Daoy (cell line): ENCODE measurements at places on chromosomes 13 and 19.

DNA sequence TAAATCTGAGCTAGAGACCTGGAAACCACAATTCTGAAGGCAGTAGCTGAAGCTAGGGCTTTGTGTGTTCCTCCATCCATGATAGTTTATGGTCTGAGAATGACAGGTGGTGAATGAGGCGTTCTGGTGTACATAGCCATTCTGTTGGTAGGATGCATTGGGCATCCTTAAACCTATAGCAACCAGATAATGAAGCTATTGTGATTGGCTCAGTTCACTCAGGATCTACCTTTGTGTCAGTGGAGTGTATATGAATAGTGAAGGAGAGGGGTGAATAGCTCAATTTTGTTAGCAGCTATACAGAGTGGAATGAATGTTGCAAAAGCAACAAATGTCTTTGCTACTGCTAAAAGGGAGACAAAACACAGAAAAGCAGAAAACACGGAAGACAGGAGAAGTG, 80.0 kb upstream of the PCDH20 start:
- no peak for DNase-seq

- DNase-seq, result no peak
Observed at GRCh38 chr13:103625194-103625593, 559.0 kb upstream of the SLC10A2 start.

- peak; percentile 98 for DNase-seq
Observed at GRCh38 chr19:11142528-11143171, 12.9 kb downstream of the SPC24 start.

DNA sequence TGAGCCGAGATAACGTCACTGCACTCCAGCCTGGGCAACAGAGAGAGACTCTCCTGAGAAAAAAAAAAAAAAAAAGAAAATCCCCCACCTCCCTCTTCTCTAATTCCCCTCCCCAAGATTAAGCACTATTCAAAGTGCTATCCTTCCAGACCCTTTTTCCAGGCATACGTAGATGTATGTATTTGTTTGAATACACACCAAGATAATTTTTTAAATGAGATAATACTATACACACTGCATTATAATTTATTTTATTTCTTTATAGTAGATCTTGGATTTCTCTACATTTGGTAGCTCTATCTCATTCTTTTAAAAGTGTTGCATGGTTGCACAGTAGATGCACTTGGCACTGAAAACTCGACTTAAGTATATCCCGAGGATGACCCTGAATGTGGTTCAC, 32.5 kb downstream of the CAB39L start:
- DNase-seq, result no peak

DNA sequence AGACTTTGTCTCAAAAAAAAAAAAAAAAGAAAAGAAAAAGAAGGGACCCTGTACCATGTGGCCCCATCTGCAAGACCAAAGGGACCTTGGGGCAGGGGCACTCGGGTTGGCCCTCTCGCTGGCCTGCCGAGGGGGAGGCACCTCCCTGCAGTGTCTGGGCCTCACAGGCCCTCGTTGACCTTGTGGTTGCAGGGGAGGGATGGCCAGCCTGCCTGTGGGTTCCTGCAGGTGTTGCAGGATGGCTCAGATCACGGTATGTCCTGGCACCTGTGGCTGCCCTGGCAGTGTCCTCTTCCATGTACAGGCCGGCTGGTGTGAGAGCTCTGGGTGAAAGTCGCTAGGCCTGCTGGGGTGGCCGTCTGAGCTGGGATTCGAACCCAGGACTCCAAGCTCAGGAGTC, 4.7 kb upstream of the PGLS start:
- no peak for DNase-seq

- DNase-seq, result peak; percentile 59
Observed at GRCh38 chr13:26946684-26947343, 186.2 kb upstream of the GPR12 start.

GRCh38 chr19:18289471-18290301, 8.3 kb upstream of the JUND start:
- DNase-seq, result no peak

DNA sequence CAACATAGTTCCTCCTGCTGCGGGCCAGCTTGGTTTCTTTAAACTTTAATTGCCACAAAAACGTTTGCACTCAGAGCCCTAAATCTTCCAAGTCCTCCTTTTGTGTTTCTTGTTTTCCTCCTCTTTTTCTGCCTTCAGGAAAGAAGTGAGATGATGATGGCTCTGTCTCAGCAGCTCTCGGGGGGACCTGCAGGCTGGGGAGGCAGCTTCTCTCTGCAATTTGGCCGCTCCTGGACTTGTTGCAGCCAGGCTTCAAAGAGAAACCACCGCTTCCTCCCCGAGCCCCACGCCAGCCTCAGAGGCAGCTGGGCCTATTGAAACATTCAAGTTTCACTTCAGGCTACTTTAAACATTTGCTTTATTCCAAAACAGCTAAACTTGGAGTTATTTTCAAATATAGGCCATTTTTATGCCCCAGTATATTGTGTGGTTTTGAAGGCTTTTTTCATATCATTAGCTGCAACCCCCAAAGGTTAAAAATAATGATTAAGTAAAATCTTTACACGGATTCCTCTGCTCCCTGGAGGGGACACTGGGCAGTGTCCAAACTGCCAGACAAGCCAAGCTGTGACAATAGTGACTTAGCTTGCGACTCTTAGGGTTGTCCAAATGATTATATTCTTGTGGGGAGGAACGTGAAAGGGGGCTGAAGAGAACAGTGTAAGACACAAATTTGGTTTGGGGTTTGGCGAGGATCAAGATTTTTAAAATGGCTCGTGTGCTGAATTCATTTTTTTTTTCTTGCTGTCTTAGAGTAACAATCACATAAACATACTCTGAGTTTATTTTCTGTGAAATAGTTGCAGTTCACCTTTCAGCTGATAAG, 330.8 kb downstream of the DLEU7 start:
- peak; percentile 50 for DNase-seq

GRCh38 chr19:7550169-7550770, 14.8 kb downstream of the PNPLA6 start:
- DNase-seq, result no peak

GRCh38 chr13:93797463-93797862, 570.9 kb downstream of the GPC6 start:
- DNase-seq, result no peak

- no peak for DNase-seq
Observed at GRCh38 chr13:110605132-110605531, 10.2 kb upstream of the NAXD start.

DNA sequence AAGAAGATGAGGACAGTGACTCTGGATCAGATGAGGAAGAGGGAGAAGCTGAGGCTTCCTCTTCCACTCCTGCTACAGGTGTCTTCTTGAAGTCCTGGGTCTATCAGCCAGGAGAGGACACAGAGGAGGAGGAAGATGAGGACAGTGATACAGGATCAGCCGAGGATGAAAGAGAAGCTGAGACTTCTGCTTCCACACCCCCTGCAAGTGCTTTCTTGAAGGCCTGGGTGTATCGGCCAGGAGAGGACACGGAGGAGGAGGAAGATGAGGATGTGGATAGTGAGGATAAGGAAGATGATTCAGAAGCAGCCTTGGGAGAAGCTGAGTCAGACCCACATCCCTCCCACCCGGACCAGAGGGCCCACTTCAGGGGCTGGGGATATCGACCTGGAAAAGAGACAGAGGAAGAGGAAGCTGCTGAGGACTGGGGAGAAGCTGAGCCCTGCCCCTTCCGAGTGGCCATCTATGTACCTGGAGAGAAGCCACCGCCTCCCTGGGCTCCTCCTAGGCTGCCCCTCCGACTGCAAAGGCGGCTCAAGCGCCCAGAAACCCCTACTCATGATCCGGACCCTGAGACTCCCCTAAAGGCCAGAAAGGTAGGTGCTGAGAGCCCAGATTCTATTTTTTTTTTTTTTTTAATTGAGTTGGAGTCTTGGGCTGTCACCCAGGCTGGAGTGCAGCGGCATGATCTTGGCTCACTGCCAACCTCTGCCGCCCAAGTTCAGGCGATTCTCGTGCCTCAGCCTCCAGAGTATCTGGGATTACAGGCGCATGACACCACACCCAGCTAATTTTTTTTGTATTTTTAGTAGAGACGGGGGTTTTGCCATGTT, 2.3 kb downstream of the PPP1R15A start:
- DNase-seq, result peak; percentile 81

DNA sequence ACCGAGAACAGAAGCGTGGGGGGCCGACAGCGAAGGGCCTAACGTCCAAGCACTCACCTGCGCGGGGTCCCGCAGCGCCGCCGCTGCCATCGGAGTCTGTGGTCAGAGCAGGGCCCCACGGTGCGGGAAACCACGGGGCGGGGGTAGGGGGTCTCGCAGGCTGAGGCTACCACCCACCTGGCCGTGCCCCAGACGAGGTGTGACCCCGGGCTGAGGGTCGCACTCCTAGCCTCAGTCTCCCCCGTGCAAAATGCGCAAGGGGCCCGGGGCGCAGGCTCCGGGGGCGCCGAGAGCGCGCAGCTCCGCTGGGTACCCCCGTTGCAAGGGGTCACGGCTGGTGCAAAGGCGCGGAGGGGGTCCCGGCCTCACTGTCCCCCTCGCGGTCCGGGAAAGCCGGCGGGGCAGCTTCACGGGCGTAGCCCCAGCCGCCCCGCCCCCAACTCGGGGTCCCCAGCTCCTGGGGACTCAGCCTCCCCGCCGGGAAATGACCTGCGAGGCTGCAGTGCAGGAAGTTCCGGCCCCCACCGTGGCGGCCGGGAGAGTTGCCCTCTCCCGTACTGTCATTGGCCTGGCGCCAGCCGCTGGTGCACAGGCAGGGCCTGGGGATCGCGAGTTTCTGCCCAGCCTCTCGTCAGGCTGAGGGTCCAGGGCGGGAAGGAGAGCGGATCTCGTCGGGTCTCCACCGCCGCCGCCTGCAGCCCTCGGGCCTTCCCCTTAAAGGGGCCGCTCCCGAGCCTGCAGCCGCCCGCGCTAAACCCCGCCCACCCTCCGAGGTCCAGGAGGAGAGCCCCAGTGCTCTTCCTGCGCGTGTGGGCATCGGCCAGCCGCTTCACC, at the start of gene ZNF792:
ZNF792 (minus strand) TSS at position 657 of the 834 bp plus-strand sequence; CDS start at position 90, 567 bp downstream.
- DNase-seq, result peak; percentile 68

DNA sequence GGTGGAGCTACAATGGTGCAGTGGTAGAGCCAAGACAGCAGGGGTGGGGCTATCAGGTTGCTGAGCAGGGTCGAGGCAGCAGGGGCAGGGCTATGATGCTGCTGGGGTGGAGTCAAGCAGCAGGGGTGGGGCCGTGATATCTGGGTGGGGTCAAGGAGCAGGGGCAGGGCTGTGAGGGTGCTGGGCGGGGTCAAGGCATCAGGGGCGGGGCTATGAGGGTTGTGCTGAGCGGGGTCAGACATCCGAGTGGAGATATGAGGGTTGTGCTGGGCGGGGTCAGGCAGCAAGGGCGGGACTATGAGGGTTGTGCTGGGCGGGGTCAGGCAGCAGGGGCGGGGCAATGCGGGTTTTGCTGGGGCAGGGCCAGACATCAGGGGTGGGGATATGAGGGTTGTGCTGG, 14.7 kb downstream of the HCN2 start:
- no peak for DNase-seq

DNA sequence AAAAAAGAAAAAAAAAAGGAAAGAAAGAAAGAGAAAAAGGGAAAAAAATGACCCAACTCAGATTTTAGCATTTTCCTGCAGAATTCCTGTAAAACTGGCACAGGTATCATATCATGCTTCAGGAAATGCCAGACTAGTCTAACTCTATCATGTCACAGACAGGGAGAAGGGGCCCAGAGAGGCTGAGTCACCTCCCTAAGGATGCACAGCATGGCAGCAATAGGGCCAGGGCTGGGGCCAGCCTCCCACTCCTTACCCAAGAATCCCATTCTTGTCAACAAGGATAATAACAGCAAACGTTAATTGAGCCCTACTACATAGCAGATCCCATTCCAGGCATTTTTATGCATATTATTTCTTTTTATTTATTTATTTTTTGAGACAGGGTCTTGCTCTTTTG, 8.5 kb downstream of the GPR4 start:
- DNase-seq, result no peak

DNA sequence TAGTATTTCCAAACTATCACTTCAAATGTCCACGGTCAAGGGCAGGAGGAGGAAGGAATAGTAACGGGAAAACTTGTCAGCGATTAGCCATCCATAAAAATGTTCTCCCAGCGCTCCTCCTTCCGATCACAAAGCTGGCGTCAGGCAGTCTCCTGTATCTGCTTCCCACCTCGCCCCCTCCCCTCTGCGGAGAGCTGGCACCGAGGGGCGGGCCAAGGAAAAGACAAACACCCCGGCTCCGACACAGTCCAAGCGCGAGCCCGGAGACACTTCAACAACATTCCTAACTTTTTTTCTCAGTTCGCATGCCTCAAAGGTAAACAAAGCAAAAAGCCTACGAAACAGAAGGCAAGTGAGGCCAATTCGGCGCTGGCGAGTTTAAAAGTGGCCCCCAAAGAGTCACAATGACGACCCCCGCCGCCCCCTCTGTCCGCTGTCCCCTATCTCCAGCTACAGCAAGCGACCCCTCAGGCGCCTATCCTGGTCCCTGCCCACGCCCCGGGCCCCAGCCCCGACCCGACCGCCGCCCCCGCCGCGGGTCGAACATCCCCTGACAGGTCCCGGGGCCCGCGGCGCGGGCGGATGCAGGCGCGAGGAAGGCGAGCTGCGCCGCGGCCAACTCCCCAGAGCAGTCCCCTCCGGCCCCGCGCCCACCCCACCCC, 736 bp downstream of the SMAD9 start:
- DNase-seq, result peak; percentile 25

DNA sequence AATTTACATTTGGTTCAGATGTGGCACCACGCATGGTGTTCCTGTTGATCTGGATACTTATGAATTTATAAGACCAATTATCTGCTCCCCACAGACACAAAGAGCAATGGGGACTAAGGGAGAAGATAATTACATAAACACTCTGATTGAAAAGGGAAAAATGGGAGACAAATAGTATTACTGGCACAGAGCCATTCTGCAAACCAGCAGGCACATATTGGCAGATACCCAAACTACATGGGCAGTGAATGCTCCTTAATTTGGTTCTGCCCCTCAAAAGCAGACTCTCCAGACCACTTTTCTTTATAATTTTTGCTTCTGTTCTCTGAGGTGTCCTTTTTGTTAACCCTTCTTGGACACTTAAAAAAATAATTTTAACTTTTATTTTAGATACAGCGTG, 1674.2 kb downstream of the PCDH9 start:
- no peak for DNase-seq
